Breast epithelium (tissue), 4 donors: ENCODE measurements at places on chromosomes 1 and 21. TPM values are rescaled to one million over a fixed set of nuclear protein-coding genes. Genes with fewer than 3 reads are reported as not detected.

Gene KRTAP12-4
- total RNA-seq: not detected

- no peak overlapping the region for H3K27ac ChIP-seq
- no peaks in the 10 kb centered on the region for H3K4me1 ChIP-seq
- no peaks in the 10 kb centered on the region for H3K27me3 ChIP-seq
- no peaks in the 10 kb centered on the region for H3K36me3 ChIP-seq
- no peak overlapping the region for H3K4me3 ChIP-seq
These were observed 76.6 kb upstream of the PRDX6 start for GRCh38 chr1:173400387-173400995.

Gene C1QB
- 172 TPM for total RNA-seq

Gene GABPB2
- 20.6 TPM for total RNA-seq

Gene KCNJ6
- total RNA-seq: not detected

Gene NBPF1
- total RNA-seq: 36.7 TPM

Gene RNU11
- total RNA-seq: not detected

DNA sequence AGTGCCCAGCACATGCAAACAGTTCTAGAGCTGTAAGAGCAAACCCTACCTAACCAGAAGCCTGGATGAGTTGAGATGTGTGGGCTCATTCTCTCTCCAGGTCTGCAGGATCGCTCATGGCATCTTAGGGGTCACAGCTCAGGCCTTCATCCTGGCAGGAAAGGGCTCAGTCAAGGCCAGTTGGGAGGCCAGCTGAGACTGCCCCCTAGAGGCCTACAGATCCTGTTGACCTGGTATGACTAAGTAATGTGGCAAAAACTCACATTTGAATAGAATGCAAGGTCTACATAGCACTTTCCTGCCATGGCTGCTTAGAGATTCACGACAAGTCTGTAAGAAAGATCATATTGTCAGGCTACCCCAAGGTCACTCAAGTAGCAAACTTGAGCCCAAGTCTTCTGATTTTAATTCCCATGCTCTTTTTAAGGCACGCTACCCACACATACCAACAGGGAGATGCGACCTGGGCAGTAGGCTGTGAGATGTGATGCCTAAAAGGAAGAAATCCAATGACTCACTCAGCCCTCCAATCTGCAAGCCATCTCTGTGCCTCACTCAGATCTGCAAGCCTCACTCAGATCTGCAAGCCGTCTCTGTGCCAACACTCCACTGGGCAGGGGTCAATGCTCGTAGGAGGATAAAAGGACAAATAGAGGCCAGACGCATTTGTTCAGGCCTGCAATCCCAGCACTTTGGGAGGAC, 5.1 kb upstream of the CAPN8 start:
- no peaks in the 10 kb centered on the region for H3K36me3 ChIP-seq
- H3K27me3 ChIP-seq: no peaks in the 10 kb centered on the region
- no peak overlapping the region for H3K27ac ChIP-seq

DNA sequence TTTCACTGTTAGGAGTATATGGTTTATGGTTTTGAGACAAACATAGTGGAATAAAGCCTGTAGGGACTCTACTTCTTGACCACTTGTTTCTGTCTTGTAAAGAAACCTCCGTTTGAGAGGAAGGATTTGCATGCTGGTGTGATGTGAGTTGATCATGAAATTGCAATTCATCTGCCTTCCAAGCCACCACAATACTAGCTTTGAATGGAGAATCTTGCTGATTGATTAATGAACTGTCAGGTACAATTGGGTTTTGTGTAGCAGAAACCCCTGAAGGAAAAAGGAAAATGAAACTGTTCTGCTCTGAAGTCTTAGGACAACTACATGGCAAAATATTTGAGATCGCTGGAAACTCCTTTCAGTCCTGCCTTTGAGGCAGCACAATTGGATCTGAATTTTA, 90.7 kb downstream of the VPS13D start:
- no peaks in the 10 kb centered on the region for H3K4me1 ChIP-seq
- H3K27me3 ChIP-seq: no peaks in the 10 kb centered on the region
- H3K27ac ChIP-seq: no peak overlapping the region
- H3K36me3 ChIP-seq: peaks cover 7% of the 10 kb centered on the region

Gene F11R
- total RNA-seq: 74.3 TPM

DNA sequence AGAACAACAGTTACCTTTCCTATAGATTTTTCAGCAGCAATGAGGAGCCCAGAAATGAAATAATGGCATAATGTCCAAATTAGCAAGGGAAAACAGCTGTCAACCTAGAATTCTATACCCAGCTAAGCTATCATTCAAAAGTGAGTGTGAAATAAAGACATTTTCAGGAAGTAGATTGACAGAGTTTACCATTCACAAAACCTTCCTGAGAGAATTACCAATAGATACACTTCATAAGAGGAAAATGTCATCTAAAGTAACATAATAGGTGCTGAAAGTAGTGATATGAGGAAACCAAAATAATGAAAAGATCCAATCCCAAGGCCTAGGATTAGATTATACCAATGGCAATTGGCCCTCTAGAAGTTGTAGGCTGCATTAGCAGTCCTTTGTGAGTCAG, 34.6 kb downstream of the OBSCN start:
- no peak overlapping the region for H3K4me3 ChIP-seq
- no peaks in the 10 kb centered on the region for H3K27me3 ChIP-seq
- no peaks in the 10 kb centered on the region for H3K4me1 ChIP-seq
- DNase-seq: no peak
- no peak overlapping the region for H3K27ac ChIP-seq

Gene CELA3A
- total RNA-seq: not detected

GRCh38 chr1:226675715-226676357, 63.2 kb downstream of the ITPKB start:
- no peaks in the 10 kb centered on the region for H3K27me3 ChIP-seq
- DNase-seq: no peak
- H3K4me3 ChIP-seq: no peak overlapping the region
- H3K36me3 ChIP-seq: no peaks in the 10 kb centered on the region
- peak overlapping the region; percentile 89 for H3K27ac ChIP-seq

GRCh38 chr21:36554411-36555157, 74.7 kb upstream of the CLDN14 start:
- H3K4me1 ChIP-seq: no peaks in the 10 kb centered on the region
- no peak overlapping the region for H3K4me3 ChIP-seq
- H3K27me3 ChIP-seq: peaks cover 4% of the 10 kb centered on the region
- no peak for DNase-seq
- no peaks in the 10 kb centered on the region for H3K36me3 ChIP-seq
- no peak overlapping the region for H3K27ac ChIP-seq

Gene C1orf87
- not detected for total RNA-seq

DNA sequence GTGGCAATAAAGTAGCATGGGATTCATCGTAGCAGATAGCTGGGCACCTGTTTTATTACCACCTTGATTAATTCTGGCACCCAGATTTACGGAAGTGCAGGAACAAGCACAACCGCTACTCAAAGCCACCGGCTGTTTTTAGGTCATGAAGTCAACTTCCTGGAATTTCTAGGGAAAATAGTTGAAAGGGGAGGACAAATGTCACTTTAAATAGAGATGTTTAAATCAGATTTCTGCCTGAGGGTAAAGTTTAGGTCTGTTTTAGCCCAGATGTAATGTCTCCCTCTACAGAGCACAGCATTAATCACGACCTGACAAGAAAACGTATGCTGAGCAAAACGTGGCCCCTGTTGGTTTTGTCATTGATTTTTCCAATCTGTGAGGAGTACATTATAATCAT, 8.0 kb downstream of the ADGRL2 start:
- DNase-seq: no peak
- no peak overlapping the region for H3K27ac ChIP-seq
- H3K36me3 ChIP-seq: no peaks in the 10 kb centered on the region
- H3K4me1 ChIP-seq: no peaks in the 10 kb centered on the region
- H3K27me3 ChIP-seq: no peaks in the 10 kb centered on the region
- no peak overlapping the region for H3K4me3 ChIP-seq

GRCh38 chr21:18460979-18461378, 57.4 kb upstream of the TMPRSS15 start:
- H3K27ac ChIP-seq: no peak overlapping the region
- H3K4me1 ChIP-seq: no peaks in the 10 kb centered on the region
- no peak overlapping the region for H3K4me3 ChIP-seq
- DNase-seq: no peak

- H3K36me3 ChIP-seq: no peaks in the 10 kb centered on the region
- H3K4me1 ChIP-seq: no peaks in the 10 kb centered on the region
- DNase-seq: no peak
- no peak overlapping the region for H3K27ac ChIP-seq
- H3K27me3 ChIP-seq: no peaks in the 10 kb centered on the region
These were observed 305.4 kb downstream of the DISC1 start for GRCh38 chr1:231931846-231932454.

Gene ACOT7
- 12.8 TPM for total RNA-seq

GRCh38 chr1:162983671-162984425, 85.3 kb upstream of the RGS4 start:
- no peak overlapping the region for H3K4me3 ChIP-seq
- H3K4me1 ChIP-seq: no peaks in the 10 kb centered on the region
- no peak overlapping the region for H3K27ac ChIP-seq
- DNase-seq: no peak
- H3K27me3 ChIP-seq: no peaks in the 10 kb centered on the region

GRCh38 chr1:221891708-221892107, 149.8 kb upstream of the DUSP10 start:
- no peaks in the 10 kb centered on the region for H3K4me1 ChIP-seq
- H3K4me3 ChIP-seq: no peak overlapping the region
- no peak for DNase-seq
- H3K36me3 ChIP-seq: no peaks in the 10 kb centered on the region

DNA sequence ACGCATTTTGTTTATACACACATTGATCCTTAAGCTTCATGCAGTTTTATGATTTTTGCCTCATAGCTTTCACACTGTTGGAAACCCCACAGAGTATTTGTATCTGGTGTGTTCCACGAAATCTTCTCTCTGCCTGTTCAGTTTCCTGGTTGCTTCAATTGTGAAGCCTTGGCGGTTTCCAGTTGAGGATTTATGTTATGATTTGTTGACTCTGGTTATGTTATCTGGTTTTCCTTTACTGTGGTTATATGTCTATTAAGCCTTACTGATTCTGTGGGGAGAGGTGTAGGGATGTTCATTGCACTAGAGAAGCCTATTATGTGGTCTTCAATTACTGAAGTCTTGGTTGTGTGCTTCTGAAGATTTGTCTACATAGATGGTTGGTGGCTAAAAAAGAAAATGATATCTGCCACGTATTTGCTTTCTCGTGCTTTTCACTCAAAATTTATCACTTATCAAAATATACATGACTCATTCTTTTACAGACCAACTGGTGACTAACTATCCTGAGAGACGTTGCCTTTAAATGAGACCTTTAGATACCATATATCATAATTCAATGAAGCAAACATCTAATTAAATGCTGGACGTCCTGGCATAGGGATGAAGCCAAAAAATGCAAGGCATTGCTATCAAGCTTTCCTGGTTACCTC, 488.0 kb upstream of the B3GALT2 start:
- DNase-seq: no peak
- no peaks in the 10 kb centered on the region for H3K27me3 ChIP-seq
- no peaks in the 10 kb centered on the region for H3K36me3 ChIP-seq
- H3K27ac ChIP-seq: no peak overlapping the region

- H3K36me3 ChIP-seq: no peaks in the 10 kb centered on the region
- H3K27me3 ChIP-seq: no peaks in the 10 kb centered on the region
- H3K27ac ChIP-seq: peak overlapping the region; percentile 36
- no peaks in the 10 kb centered on the region for H3K4me1 ChIP-seq
- DNase-seq: no peak
These were observed 9.4 kb downstream of the DONSON start for GRCh38 chr21:33578959-33579542.

DNA sequence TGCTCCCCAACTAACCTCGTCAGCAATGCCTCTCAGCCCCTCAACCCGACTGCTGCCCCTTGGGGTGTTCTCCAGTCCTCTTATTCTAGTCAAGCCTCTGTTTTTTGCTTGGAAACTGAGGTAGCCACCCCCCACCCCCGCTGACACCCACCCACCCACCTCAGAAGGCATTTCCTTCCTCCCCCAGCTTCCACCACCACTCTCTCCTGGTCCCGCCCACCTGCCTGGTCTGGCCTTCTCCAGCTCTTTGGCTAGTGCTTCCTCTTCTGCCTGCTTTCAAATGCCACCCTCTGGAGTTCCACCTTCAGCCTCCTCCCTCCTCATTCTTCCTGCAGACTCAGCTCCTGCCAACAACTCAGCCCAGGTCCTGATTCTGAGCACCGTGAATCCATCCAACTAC, 35.3 kb downstream of the OLFML2B start:
- no peak overlapping the region for H3K4me3 ChIP-seq
- no peak for DNase-seq
- no peaks in the 10 kb centered on the region for H3K36me3 ChIP-seq
- H3K27ac ChIP-seq: no peak overlapping the region
- H3K4me1 ChIP-seq: no peaks in the 10 kb centered on the region
- H3K27me3 ChIP-seq: no peaks in the 10 kb centered on the region

- no peak overlapping the region for H3K4me3 ChIP-seq
- no peak for DNase-seq
- no peak overlapping the region for H3K27ac ChIP-seq
These were observed 61.6 kb downstream of the KDM1A start for GRCh38 chr1:23080885-23081284.

DNA sequence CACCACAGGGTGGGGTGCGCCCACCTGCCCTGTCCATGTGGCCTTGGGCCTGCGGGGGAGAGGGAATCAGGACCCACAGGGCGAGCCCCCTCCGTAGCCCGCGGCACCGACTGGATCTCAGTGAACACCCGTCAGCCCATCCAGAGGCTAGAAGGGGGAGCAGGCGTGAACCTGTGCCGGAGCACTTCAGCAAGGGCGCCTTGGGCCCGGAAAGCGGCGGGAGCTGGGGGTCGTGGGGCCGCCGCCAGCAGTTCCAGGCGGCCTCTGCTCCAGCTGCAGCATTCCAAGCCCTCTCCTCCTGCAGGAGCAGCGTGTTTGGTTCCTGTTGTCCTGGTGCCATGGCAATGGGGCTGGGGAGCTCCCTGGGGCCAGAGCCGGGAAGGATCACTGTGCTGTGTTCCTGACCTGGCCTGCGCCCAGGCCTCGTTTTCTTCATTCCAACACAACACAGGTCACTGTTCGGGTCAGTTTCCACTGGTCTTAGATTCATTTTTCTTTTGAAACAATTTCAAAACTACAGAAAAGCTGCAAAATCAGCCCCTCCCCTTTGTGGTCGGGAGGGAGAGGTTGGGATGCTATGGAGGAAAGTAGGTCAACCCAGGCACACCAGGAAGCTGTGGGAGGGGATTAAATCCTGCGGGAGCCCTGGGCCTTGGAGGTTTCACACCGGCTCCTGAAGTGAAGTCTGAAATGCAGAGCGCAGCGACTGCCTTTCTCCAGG, 18.8 kb downstream of the SLX9 start:
- no peaks in the 10 kb centered on the region for H3K36me3 ChIP-seq
- DNase-seq: peak; percentile 87
- H3K4me1 ChIP-seq: peaks cover 24% of the 10 kb centered on the region
- H3K4me3 ChIP-seq: peak overlapping the region; percentile 16
- H3K27me3 ChIP-seq: no peaks in the 10 kb centered on the region
- H3K27ac ChIP-seq: peak overlapping the region; percentile 94

DNA sequence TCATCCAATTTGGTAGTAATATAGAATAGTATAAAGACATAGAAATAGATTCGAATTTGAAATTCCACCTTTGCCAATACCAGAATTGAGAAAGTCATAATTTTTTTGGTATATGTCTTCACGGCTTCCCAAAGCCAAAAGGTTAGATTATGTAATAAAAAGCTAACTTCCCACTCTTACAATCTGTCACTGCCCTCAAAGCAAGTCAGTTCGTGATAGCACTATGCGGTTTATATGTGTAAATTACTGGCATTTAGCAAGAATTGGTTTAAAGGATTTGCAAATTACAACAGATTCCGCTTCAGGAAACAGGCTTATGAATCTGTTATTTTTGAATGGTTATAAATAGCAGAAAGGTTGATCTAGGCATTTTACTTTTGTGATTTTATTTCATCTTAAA, 679.4 kb upstream of the ADGRL2 start:
- no peak overlapping the region for H3K27ac ChIP-seq
- no peaks in the 10 kb centered on the region for H3K4me1 ChIP-seq
- H3K4me3 ChIP-seq: no peak overlapping the region
- no peaks in the 10 kb centered on the region for H3K36me3 ChIP-seq

Gene NID1
- 60.3 TPM for total RNA-seq
